ENCODE measurements at places on chromosomes 11 and 22.
A peak's percentile ranks its signal among the peaks of the same experiment; 100 is the strongest.

DNA sequence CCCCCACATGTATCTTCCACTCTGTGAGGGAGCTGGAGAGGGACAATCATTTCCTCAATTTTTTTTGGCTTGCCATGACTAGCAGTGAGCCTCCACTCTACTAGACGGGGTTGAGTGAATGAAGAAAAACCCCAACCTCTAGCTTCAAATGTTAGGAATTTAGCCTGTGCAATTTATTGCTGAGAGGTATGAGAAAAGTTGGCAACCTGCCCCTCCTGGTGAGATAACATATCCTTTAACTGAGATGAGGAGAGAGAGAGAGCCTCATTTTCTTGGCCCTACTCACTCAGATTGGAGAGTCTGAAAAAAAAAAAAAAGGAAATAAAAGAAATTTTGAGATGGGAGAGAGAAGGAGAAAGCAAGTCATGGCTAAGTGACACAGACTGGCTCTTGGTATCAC lies 218.2 kb upstream of the CARD18 start:
- no peak for DNase-seq

GRCh38 chr11:1310318-1310687 lies 871 bp upstream of the TOLLIP start:
- no peak for DNase-seq

DNA sequence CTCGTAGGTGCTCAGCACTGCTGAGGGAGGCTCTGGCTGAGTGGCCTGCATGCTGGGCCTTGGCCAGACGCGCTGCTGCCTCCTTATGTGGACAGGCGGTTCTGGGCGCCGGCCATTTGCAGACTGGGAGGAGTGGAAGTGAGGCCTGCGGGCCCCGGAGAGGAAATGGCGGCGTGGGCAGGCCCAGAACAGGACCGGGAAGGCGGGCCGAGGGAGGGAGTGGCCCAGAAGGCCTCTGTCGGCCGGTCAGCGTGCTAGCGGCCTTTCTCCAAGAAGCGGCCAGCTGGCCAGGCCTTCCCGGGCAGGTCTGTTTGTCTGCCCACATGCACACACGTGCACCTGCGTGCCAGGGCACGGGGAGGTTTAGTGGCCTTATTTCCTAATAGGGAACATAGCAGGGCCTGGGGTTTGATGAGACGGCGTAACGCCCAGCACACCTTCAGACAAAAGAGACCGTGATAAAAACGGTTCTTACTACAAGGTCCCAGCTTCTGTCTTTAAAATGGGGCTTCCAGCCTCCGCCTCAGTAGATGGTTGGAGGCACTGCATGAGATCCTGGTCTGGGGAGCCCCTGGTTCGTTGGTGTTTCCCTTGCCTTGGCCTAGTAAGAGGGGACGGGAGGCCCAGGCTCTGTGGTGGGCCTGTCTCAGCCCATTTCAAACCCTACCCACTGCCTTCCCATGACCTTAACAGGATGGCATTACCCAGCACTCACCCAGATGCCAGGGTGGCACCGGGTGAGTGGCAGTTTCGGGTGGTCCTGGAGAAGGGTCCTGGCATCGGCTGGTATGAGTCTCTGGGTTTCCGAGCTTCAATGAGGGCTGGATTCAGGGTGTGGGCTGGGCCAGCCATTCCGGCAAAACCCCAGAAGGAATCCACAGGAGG lies 65.1 kb upstream of the PPARA start:
- DNase-seq = no peak

- no peak for DNase-seq
Measured at GRCh38 chr11:64659417-64660144, 63.4 kb downstream of the NRXN2 start.

GRCh38 chr11:65008016-65008415 lies 5.9 kb upstream of the ARL2 start:
- DNase-seq = no peak

- DNase-seq = no peak
Measured at GRCh38 chr11:114255289-114255688, 40.9 kb upstream of the NNMT start.

GRCh38 chr11:34960277-34960676 lies 43.9 kb downstream of the PDHX start:
- peak; percentile 68 for DNase-seq

DNA sequence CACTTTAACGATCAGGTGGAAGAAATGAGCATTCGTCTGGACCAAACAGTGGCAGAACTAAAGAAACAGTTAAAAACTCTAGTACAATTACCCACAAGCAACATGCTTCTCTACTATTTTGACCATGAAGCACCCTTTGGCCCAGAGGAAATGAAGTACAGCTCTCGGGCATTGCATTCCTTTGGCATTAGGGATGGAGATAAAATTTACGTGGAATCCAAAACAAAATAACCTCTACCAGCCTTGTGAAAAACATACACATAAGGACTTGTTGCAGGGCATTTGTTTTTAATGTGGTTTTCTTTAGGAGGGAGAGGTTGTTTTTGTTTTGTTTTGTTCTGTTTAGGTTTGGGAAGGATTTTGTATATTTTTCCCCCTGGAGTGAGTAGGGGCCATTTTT lies 14.2 kb upstream of the TECTA start:
- DNase-seq = no peak

DNA sequence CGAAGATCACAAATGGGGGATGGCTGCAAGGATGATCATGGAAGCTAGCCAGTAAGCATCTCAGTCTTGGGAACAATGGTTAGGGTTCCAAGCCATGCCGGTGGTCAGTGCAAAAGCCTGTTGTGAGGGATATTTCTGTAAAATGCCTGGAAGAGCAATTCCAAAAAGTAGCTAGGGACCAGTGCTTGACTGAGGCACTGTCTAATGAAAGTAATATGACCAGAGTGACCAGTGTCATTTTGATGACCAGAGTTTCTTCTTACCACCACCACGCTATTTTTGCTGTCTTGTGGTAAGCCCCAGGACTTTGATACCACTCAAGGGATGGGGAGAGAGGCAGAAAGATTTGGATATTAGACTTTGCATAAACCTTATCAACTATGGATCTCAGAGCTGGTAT lies 18.4 kb downstream of the GDPD4 start:
- no peak for DNase-seq

DNA sequence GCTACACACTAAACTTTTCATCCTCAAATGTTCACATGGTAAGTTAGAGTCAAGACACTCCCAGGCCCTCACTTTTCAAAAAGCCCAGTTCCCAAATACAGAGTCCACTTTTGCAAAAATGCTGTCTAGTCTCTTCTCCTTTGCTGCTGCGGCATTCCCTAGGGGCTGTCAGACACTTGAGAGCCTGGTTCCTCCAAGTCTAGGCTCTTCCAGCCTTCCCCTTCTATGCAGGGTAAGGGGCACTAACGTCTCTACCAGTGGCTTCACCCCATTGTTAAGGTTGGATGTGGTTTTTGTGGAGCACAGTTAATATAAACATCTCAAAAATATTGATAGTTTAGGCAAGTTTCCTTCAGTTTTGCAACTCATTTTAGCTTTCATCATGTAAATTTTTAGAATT lies 181.5 kb downstream of the KIF18A start:
- DNase-seq = no peak

DNA sequence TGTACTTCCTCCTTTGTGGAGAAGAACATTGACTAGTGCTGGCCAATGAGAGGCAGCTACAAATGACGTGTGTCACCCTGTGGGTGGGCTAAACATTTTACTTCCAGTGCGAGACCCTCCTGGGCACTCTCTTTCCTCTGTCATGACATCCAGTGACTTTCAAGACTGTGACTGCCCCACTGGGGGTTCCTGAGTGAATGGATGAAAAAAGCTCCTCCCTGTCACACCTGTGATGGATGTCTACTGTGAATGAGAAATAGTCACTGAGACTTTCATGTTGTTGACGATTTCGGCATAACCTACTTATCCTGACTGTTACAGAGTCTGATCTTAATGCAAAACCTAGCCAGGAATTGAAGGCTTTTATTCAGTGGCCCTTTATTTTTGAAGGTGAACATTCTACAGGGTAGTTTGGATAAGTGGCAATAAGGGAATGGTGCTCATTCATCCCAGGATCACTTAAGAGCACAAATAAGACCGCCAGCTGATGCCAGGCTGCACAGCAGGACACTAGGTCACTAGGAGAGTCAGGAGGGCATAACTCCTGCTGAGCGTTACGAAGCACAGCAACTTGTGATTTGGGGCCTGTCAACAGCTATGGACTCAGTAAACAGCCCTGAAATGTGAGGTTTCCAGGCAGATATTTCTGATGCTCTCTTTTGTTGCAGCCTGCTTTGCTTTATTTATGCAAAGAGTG lies 636.6 kb downstream of the NTM start:
- peak; percentile 66 for DNase-seq

DNA sequence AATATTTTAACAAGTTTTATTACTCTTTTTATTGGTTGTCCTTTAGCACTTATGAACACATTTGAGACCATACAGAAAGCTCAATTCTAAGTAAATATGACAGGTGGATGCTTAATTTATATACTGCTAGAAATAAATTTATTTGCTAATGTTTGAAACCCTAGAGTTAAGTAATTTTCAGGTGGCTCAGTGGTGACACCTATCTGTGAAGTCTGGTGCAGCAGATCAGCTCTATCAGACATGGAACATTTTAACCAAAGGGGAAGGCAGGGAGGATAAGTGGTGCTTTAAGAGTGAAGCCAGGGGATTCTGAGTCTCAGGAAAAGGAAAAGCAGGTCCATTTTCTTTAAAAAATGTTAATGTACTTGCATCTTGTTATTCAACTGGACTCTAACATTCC lies 175.8 kb downstream of the DSCAML1 start:
- DNase-seq = no peak

DNA sequence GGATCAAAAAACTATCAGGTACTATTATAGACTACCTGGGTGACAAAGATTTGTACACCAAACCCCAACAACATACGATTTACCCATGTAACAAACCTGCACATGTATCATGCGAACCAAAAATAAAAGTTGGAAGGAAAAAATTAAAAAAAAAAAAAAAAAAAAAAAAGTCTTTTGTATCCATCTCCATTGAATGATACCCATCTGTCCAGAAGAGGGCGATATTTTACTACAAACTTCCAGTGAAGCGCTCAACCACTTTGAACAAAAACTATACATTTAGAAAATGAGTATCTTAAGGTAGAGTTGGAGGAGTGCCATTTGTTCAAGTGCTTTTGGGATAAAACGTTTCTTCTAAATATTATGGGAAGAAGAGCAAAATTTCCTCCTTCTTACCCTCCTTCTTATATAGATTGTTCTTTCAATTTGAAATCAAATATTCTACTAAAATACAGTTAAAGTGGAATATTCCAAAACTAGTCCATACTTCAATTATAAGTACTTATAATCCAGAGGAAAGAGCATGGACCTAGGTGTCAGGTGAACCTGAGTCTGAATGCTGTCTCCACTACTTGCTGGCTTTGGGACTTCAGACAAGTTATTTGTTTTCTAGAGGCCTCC lies 23.3 kb downstream of the ARL14EP start:
- DNase-seq = peak; percentile 32

- DNase-seq = no peak
Measured at GRCh38 chr11:105152560-105152959, 13.0 kb upstream of the CARD18 start.

GRCh38 chr11:80720295-80720694 lies 1279.5 kb upstream of the TENM4 start:
- DNase-seq = no peak

DNA sequence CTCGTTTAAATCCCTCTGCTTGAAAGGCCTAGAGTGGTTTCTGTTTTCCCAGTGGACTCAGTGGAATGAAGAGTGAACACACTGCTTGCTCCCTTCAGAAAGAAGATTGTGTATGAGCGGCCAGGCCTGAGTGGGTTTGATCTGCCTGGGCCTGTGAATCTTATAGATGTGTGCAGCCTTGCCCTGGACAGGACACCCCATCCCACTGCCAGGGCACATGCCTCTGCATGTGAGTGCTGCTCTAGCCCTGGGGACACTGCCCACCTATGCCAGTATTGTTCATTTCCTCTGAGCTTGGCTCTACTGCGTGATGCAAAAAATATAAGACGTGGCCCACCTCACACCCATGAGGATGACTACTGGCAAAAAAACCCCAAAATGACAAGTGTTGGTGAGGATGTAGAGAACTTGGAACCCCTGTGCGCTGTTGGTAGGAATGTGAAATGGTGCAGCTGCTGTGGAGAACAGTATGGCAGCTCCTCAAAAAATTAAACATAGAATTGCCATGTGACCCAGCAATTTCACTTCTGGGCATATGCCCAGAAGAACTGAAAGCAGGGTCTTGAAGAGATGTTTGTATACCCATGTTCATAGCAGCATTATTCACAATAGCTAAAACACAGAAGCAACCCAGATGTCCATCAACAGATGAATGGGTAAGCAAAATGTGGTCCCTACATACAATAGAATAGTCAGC lies 27.3 kb upstream of the NECTIN1 start:
- no peak for DNase-seq

DNA sequence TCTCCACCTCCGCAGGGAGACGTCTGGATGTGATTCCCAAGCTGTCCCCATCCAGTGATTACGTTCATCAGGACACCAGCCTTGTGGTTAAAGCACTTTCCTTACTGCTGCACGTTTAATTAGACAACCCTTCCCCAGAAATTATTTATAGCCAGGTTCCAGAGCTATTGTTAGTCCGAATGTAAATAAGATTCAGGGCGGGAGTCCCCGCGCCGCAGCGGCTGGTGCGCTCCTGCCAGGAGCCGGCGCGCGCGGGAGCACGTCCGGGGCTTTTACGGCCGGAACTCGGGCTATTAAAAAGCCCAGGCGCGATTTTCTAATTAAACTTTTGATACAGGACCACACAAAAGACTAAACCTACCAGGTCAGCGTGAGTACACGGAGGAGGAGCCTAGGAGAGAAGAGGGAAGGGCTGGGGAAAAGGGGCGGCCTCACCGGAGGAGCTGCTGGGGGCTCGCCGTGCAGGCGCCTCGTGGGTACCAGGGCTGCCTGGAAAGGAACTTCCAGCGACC lies 538.3 kb downstream of the OPCML start:
- peak; percentile 83 for DNase-seq

GRCh38 chr22:45740236-45740635 lies 68.6 kb downstream of the ATXN10 start:
- DNase-seq = no peak

Measured in NCI-H1417 treated with DMSO at 0.1 percent for 48 hours (cell line).